ENCODE measurements at places on chromosomes 2 and 18. TPM values are rescaled to one million over a fixed set of nuclear protein-coding genes. Genes with fewer than 3 reads are reported as not detected.

Gene PLEK
- total RNA-seq = 20.2 TPM

- peak overlapping the region; percentile 69 for H3K27ac ChIP-seq
- H3K4me1 ChIP-seq = peaks cover 24% of the 10 kb centered on the region
- no peak for DNase-seq
- H3K36me3 ChIP-seq = no peaks in the 10 kb centered on the region
- H3K27me3 ChIP-seq = no peaks in the 10 kb centered on the region
Observed at GRCh38 chr2:152171718-152172117, 3.8 kb downstream of the STAM2 start.

- no peaks in the 10 kb centered on the region for H3K27me3 ChIP-seq
- no peaks in the 10 kb centered on the region for H3K36me3 ChIP-seq
- H3K27ac ChIP-seq = no peak overlapping the region
- DNase-seq = no peak
Observed at GRCh38 chr2:22056621-22057132, 932.9 kb downstream of the TDRD15 start.

DNA sequence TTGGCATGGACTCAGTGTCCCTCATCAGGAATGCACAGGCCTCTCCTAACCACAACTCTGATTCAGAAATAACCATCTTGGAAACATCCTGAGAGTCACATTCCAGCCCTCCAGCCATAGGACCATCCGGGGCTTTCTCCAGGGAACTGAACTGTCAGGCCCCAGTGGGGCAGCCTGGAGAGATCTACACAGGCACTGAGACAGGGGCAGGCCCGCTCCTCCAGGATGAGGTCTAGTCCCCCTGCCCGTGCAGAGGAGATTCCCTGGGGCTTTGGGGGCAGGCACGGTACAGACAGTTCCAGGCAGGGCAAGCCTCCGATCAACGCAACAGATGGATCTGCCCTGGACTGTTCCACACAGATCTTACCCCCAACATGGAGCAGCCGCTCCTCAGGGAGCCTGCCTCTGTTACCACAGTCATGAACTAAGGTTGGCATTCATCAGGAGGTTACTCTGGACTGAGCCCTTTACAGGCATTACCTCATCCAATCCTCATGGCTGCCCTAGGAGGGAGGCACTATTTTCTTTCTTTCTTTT lies 12.0 kb downstream of the KCNK3 start:
- no peaks in the 10 kb centered on the region for H3K4me1 ChIP-seq
- no peak overlapping the region for H3K27ac ChIP-seq
- peak; percentile 58 for DNase-seq

DNA sequence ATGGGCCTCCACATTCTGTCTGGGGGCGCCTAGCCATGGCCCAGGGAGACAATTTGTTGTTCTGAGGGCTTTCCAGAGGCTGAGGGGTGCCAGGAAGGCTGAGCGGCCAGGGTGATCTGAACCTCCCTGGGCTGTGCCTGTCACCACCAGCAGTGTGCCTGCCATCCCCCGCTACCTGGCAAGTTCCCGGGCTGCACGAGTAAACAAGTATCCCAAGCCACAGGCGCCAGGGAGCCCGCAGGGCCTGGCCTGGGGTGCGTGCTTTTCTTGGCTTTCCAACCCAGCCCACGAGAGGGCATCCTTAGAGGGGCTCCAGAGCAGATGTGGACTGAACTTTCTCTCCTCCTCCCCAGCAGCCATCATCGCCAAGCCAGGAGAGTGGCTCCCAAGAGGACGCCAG lies 35.1 kb upstream of the B3GNT7 start:
- peaks cover 19% of the 10 kb centered on the region for H3K36me3 ChIP-seq
- H3K4me3 ChIP-seq = no peak overlapping the region
- H3K27ac ChIP-seq = no peak overlapping the region
- H3K4me1 ChIP-seq = no peaks in the 10 kb centered on the region

DNA sequence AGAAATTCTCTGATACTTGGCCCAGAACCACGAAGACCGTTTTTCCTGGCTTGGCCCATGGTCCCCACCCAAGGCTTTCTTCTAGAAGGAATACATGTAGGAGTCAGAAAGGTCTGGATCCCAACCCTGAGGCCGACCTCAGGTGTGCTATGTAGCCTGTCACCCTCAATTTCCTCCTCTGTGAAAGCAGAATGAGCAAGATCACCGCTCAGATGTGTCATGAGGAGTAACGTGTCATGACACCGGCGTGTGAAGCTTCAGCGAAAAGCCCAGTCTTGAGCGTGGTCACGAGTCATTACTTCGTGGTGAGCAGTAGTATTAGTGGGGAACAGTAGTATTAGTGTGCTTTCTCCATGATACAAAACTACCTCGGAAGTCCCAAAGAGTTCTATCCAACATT lies 103.4 kb downstream of the ALPK2 start:
- H3K27ac ChIP-seq = no peak overlapping the region
- no peaks in the 10 kb centered on the region for H3K27me3 ChIP-seq
- no peak for DNase-seq
- H3K36me3 ChIP-seq = no peaks in the 10 kb centered on the region

Gene PLA2R1
- 5.5 TPM for total RNA-seq

GRCh38 chr2:48110492-48110891 lies 204.2 kb upstream of the FBXO11 start:
- H3K4me3 ChIP-seq = no peak overlapping the region
- H3K4me1 ChIP-seq = peaks cover 74% of the 10 kb centered on the region
- no peak for DNase-seq
- H3K27me3 ChIP-seq = no peaks in the 10 kb centered on the region

- H3K27me3 ChIP-seq = no peaks in the 10 kb centered on the region
- H3K4me3 ChIP-seq = no peak overlapping the region
- peaks cover 21% of the 10 kb centered on the region for H3K36me3 ChIP-seq
- H3K4me1 ChIP-seq = no peaks in the 10 kb centered on the region
Observed at GRCh38 chr2:224870341-224870740, 154.2 kb upstream of the CCDC195 start.

GRCh38 chr2:130766711-130767407 lies 11.5 kb downstream of the AMER3 start:
- H3K36me3 ChIP-seq = no peaks in the 10 kb centered on the region
- DNase-seq = no peak
- no peak overlapping the region for H3K4me3 ChIP-seq
- H3K4me1 ChIP-seq = no peaks in the 10 kb centered on the region
- no peaks in the 10 kb centered on the region for H3K27me3 ChIP-seq
- no peak overlapping the region for H3K27ac ChIP-seq

All from left lung (tissue), 14 donors.